ENCODE measurements at places on chromosomes 16 and 17. TPM values are rescaled to one million over a fixed set of nuclear protein-coding genes. Genes with fewer than 3 reads are reported as not detected.

Gene IRX3
- not detected for total RNA-seq

Gene RHBDL1
- 1.7 TPM for total RNA-seq

Gene RPTOR
- total RNA-seq = 43.2 TPM

Gene MYH3
- 3.6 TPM for total RNA-seq

Gene PIPOX
- total RNA-seq = 3.5 TPM

Gene SF3B3
- total RNA-seq = 331 TPM

DNA sequence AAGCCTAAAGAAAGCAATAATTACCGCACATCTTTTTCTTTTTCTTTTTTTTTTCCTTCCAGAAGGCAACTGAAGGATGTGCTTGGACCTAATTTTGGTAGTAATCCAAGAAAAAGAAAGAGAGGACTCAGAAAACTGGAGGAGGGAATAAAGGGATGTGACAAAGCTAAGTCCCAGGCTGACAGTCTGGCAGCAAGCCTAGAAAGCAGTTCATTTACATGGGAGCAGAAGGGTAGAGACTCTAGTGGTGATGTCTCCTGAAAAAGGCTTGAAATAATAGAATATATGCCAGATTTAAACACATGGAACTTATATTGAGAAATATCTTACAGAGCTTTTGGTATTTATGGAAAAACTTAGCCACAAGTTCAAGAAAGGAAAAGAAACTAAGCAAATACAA, 101.0 kb upstream of the SHISA6 start:
- H3K36me3 ChIP-seq = no peaks in the 10 kb centered on the region
- no peak for DNase-seq

- H3K36me3 ChIP-seq = no peaks in the 10 kb centered on the region
- DNase-seq = no peak
- no peak overlapping the region for H3K27ac ChIP-seq
- H3K4me3 ChIP-seq = no peak overlapping the region
- H3K4me1 ChIP-seq = no peaks in the 10 kb centered on the region
Measured at GRCh38 chr16:10250137-10250828, 68.1 kb upstream of the GRIN2A start.

- no peaks in the 10 kb centered on the region for H3K27me3 ChIP-seq
- H3K4me3 ChIP-seq = no peak overlapping the region
- DNase-seq = no peak
Measured at GRCh38 chr17:51228161-51228560, 31.7 kb downstream of the MBTD1 start.

GRCh38 chr16:19549673-19550072, 5.8 kb upstream of the VPS35L start:
- no peak overlapping the region for H3K27ac ChIP-seq
- H3K36me3 ChIP-seq = peaks cover 5% of the 10 kb centered on the region
- H3K4me1 ChIP-seq = peaks cover 3% of the 10 kb centered on the region

- peak overlapping the region; percentile 31 for H3K27ac ChIP-seq
- H3K27me3 ChIP-seq = no peaks in the 10 kb centered on the region
- H3K36me3 ChIP-seq = no peaks in the 10 kb centered on the region
- H3K4me3 ChIP-seq = peak overlapping the region; percentile 45
- DNase-seq = no peak
Measured at GRCh38 chr16:57266531-57267260, 17.8 kb downstream of the PLLP start.

DNA sequence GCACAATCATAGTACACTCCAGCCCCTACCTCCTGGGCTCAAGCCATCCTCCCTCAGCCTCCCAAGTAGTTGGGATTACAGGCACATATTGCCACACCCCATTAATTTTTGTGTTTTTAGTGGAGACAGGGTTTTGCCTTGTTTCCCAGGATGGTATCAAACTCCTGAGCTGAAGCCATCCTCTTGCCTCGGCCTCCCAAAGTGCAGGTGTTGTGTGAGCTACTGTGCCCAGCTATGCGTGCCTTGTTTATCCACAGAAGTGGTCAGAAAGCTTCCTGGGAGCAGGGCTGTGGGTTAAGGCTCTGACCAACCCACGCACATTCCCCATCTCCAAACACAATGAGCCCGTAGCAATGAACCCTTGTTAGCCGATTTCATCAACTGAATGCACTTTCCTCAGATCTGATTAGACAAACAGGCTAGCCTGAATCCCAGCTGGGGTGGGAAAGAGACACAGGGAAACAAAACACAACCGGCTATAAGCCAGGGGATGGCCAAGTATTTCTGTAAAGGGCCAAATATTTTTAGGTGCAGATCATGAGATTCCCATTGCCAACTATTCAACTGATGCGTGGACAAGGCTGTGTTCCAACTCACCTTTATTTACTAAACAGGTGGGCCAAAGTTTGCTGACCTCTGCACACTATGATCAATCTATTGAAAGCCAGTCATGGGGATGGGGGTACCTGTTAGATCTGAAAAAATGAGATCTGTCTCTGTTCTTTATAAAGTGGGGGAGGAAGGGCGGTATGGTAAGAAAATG, 193.6 kb downstream of the CPPED1 start:
- DNase-seq = no peak
- H3K4me1 ChIP-seq = peaks cover 7% of the 10 kb centered on the region
- H3K27ac ChIP-seq = no peak overlapping the region
- no peaks in the 10 kb centered on the region for H3K36me3 ChIP-seq

DNA sequence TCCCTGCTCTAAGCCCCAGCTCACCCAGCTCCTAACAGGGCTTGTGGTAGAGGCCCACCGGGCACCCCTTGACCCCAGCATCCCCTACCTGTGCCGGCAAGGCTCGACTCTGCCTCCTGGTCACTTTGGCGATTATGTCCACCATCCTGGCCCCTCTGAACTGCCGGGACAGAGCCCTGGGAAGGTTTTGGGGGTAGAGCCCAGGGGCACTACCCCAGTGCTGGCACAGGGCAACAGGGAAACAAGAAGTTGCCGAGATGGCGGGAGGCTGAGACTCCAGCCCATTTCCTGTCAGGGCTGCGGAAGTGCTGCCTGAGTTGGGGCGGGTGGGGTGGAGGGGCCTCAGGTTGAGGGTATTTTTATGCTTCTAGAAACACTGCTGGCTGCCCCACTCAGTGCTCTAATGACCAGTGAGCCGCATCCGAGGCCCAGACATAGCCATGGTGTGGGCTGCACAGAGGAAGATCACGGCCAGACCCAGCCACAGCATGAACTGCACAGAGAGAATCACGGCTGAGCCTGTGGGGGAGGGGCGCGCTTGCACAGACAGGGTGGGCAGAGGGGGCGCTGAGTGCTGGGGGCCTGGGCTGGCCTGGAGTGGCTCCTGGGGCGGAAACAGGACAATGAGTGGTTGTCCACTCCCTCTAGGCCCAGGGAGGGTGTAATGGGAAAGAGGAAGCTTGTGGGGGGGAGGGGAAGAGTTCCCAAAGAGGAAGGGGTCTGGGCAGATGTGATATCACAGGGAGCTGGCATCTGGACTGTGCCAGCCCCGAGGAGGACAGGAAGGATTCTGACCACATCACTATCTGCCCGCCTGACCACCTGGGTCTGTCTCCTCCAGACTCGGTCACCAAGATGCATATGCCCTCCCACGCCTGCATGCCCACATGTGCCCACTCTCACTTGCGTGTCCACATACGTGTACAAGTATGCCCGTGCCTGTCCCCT, 22.3 kb downstream of the ARHGAP27 start:
- H3K36me3 ChIP-seq = peaks cover 21% of the 10 kb centered on the region
- peak; percentile 72 for DNase-seq
- no peaks in the 10 kb centered on the region for H3K27me3 ChIP-seq
- peaks cover 48% of the 10 kb centered on the region for H3K4me1 ChIP-seq
- peak overlapping the region; percentile 98 for H3K27ac ChIP-seq
